ENCODE measurements at places on chromosomes 16 and 17.

DNA sequence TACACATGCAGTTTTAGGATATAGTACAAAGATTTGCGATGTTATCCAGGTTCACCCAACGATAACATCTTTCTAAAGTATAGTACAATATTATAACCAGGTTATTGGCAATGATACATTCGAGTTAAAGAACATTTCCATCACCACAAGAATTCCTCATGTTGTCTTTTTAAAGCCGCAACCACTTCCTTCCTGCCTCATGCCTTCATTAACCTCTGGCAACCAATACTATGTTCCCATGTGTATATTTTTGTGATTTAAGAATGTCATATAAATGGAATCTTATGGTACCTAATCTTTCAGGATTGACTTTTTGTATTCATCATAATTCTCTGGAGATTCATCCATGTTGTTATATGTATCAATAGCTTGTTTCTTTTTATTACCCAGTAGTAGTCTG, 1183.2 kb downstream of the CDH11 start:
- no peak for DNase-seq

DNA sequence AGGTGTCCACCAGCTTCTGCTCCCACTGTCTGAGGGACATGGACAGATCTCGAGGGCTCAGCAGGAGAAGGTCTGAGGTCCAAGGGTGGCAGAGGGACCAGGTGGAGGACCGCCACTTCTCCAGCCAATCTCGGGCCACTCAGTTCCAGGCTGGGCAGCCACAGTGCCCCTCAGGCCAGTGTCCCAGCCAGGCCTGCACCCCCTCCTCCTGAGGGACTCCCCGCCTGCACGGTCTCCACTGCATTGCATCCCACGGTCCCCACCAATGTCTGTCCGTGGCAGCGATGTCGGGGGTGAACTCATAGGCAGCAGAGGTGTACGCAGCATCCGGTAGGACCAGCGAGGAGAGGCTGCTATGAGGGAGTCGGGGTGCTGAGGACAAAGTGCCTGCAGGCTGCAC, 64.2 kb upstream of the DOC2B start:
- no peak for DNase-seq

- DNase-seq = no peak
These were observed 32.4 kb downstream of the COTL1 start for GRCh38 chr16:84585467-84585866.

- DNase-seq = no peak
These were observed 226.3 kb upstream of the CIBAR2 start for GRCh38 chr16:85338638-85338982.

- DNase-seq = no peak
These were observed 4.1 kb downstream of the MRPS7 start for GRCh38 chr17:75265614-75266315.

GRCh38 chr16:71467810-71468209, 5.8 kb upstream of the ZNF23 start:
- no peak for DNase-seq

DNA sequence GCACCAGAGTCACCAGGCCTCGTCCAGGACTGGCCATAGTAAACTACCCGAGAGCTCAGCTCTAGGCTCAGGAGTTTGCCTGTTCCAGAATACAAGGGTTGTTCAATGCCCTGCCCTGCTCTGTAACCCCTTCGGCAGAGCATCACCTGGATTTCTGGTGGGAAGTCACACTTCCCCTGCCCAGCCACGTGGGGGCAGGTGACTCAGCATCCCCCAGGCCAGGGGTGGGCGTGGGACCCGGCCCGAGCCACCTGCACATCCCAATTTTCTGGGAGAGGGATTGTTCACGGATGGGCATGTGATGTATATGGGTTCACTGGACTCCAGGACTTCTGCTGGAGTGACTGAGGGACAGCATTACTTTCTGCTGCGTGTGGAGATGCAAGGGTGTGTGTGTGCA, 25.8 kb downstream of the COX4I1 start:
- DNase-seq = no peak

GRCh38 chr17:48559840-48560817, 15.2 kb upstream of the HOXB2 start:
- no peak for DNase-seq

DNA sequence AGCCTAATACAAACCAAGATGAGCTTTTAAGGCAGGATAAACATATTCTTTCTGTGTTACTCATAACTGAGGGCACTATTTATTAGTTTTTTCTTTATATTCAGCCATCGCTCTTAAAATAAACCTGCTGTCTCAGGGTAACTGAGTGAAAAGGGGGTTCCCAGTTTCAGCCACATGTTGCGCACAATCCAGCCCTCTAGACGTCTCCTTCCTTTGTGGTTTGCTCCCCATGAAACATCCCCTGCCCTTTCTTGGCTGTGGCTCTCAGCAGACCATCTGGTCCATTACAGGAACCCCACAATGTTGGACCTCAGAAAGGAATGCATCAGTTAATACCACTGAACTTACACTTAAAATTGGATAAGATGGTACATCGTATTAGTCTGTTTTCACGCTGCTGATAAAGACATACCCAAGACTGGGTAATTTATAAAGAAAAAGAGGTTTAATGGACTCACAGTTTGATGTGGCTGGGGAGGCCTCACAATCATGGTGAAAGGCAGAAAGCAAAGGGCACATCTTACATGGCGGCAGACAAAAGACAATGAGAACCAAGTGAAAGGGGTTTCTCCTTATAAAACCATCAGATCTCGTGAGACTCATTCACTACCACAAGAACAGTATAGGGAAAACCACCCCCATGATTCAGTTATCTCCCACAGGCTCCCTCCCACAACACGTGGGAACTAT, 12.6 kb upstream of the IL21R start:
- no peak for DNase-seq

DNA sequence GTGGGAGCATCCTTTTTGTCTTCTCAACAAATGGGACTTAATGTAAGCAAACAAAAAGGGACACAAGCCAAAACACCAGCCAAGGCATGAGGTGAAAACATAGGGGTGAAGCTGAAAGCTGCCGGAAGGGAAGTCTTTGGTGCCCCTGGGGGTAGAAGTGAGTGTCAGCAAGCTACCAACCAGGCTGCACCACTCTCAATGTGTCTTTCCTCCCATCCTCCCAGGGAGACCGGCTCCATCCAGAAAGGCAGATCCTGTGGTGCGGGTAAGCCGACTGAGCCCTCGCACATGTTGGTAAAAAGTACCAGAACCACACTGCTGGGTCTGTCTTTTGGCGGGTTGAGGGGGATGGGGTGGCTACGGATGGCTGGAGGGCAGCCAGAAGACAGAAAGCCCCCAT, 52.0 kb upstream of the SREBF1 start:
- DNase-seq = no peak

- DNase-seq = no peak
These were observed 98.7 kb downstream of the NPIPB11 start for GRCh38 chr16:29307598-29308507.

- peak; percentile 32 for DNase-seq
These were observed 20.4 kb upstream of the CDYL2 start for GRCh38 chr16:80824623-80825364.

GRCh38 chr17:39271546-39271945, 45.8 kb upstream of the STAC2 start:
- DNase-seq = no peak

DNA sequence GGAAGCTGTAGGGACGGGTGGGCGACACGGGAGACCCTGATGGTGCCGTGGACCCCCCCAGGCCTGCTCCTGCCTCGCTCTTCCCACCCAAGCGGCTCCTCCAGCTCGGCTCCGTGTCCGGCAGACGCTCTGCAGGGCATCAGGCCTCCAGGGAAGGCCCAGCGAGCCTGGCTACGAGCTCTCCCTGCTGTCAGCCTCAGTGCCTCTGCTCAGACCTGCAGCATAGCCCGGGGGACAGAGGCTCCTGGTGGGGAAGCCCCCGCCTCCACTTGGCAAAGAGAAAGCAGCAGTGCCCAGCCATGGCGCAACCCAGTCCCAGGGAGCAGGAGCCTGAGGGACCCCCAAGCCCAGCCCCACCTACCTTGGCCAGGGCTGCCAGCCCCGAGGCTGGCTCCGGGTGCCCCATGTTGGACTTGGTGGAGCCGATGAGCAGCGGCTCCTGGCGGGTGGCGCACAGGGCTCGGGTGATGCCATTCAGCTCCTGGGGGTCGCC, 5.9 kb downstream of the FASN start:
- no peak for DNase-seq

DNA sequence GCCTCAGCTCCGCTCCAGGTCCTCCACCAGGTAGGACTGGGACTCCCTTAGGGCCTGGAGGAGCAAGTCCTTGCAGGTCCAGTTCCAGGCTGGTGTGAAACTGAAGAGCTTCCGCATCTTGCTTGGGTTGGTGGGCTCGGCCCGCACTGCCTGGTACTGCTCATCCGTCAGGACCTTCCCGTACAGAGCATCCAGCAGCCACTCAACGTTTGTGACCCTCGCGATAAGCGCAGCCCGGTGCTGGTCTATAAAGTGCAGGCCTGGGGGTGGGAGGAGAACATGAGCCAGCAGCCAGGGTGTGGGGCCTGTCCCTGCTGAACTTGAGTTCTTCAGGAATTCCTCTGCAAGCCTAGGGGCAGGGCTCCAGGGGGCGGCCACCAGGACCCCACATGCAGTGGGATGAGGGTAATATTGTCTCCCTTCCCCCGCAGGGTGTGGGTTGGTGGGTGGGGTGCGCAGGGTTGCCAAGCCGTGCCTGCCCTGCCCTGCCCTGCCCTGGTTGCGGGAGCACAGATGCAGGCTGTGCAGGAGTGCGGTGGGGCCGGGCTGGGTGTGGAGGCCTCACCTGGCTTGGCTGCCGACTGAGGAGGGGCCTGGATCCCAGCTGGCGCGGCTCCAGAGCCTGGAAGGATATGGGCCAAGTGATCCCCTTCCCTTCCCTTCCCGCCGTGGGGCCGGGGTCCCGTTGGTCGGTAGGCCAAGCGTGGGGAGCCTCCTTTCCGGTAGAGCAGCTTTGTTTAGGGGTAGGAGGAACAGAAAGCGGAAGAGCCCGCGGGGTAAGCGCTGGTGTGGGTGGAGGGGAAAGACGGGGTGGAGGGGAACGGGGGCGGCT, 762 bp downstream of the PYCARD start:
- DNase-seq = peak; percentile 62

DNA sequence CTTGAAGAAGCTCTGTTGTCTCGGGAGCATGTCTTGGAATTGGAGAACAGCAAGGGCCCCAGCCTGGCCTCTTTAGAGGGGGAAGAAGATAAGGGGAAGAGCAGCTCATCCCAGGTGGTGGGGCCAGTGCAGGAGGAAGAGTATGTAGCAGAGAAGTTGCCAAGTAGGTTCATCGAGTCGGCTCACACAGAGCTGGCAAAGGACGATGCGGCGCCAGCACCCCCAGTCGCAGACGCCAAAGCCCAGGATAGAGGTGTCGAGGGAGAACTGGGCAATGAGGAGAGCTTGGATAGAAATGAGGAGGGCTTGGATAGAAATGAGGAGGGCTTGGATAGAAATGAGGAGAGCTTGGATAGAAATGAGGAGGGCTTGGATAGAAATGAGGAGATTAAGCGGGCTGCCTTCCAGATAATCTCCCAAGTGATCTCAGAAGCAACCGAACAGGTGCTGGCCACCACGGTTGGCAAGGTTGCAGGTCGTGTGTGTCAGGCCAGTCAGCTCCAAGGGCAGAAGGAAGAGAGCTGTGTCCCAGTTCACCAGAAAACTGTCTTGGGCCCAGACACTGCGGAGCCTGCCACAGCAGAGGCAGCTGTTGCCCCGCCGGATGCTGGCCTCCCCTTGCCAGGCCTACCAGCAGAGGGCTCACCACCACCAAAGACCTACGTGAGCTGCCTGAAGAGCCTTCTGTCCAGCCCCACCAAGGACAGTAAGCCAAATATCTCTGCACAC, 21.2 kb downstream of the AKAP1 start:
- no peak for DNase-seq

DNA sequence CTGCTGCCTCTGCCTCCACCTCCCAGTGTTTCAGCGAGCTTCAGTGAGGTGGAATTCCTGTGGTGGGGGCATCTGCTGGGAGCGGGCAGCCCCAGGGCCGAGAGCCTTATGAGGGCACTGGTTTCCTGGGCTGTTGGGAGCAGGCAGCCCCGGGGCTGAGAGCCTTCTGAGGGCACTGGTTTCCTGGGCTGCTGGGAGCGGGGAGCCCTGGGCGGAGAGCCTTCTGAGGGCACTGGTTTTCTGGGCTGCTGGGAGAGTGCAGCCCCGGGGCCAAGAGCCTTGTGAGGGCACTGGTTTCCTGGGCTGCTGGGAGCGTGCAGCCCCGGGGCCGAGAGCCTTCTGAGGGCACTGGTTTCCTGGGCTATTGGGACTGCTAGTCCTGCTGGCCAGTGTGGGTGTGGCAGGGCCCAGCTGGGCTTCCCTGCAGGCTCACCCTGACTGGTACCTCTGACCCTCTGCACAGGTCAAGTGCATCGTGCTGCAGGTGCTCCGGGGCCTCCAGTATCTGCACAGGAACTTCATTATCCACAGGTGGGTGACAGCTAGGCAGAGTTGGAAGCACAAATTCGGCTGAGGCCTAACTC, 5.6 kb downstream of the CDK10 start:
- no peak for DNase-seq

GRCh38 chr17:73865831-73866230, 221.6 kb upstream of the SDK2 start:
- DNase-seq = no peak

GRCh38 chr16:16107839-16108238, 115.5 kb downstream of the ABCC6 start:
- no peak for DNase-seq

DNA sequence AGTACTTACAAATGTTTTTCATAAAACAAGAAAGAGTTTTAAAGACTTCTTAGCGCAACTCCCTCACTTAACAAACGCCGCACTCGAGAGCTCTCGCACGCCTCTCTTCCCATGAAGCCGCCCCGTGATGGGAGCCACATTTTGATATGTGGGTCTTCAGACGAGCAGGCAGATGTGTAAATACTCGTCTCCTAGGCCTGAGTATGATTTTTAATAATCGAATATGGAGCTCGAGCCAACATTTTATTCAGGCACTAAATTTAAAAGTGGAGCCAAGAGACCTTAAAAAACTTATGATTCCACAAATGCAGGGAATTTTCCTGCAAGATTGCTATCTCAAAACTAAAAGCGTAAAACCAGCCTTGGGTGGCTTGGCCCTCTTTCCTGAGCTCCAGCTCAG, 55.4 kb downstream of the IRX6 start:
- no peak for DNase-seq

DNA sequence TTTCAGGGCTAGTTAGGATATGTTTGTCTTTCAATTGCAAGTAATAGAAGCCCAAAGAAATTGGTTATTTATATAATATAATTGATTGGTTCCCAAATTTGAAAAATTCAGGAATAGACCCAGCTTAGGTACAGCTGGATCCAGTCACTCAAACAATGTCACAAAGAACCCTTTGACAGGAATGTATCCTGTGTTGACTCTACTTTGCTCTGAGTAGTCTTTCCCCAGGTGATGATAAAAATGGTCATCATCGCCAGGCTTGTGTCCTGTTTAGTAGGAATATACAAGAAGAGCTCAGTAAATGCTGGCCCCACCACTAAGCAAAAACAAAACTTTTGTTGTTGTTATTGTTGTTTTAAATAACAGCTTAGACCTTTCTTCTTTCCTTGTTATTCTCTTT, 35.0 kb downstream of the MAPT start:
- no peak for DNase-seq

GRCh38 chr16:60419859-60420258, 1616.4 kb downstream of the CDH8 start:
- no peak for DNase-seq

GRCh38 chr16:47359478-47359877, 101.4 kb downstream of the ITFG1 start:
- no peak for DNase-seq
